Fibroblast of upper back skin (primary cell): ENCODE measurements at places on chromosomes 13 and 19.

- DNase-seq: no peak
These were observed 226.8 kb downstream of the LACC1 start for GRCh38 chr13:44106266-44107152.

- DNase-seq: no peak
These were observed 6.2 kb downstream of the RPS19 start for GRCh38 chr19:41866284-41866683.

GRCh38 chr13:60619461-60619860 is 222.4 kb downstream of the TDRD3 start:
- no peak for DNase-seq

DNA sequence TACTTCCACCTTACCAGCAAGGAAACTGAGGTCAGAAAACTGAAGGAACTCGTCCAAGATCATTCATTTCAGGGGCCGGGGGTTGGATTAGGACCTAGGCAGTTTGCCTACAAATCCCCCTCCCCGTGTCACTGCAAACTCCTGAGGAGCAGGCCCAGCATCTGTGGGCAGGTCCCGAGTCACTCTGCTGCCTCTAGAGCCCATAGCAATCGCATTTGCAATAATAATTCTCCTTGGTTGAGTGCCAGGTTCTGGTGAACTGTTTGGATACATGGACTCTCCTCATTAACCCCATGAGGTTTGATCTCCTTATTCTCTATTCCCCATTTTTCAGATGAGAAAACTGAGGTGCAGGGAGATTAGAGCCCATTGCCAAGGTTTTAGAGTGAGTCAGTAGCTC is 903 bp downstream of the PIN1 start:
- DNase-seq: peak; percentile 52

- no peak for DNase-seq
These were observed at the start of gene KISS1R for GRCh38 chr19:917323-918151. TSS of gene KISS1R (plus strand) at chr19:917333. CDS start at chr19:917503, 170 bp downstream.

DNA sequence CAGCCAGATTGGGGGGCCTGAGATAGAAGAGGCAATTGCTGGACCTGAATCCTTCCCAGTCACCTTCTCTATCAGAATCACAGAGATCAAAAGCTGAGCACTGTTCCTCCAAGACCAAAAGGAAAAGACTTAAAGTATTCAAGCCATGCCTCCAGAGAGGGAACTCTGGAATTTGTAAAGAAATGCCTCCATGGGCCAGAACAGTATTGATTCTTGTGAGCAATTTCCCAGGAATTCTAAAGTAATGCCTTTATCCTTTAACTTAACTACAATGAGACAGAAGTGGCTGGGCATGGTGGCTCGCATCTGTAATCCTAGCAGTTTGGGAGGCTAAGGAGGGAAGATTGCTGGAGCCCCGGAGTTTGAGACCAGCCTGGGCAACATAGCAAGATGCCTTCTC is 148.8 kb downstream of the FLT1 start:
- peak; percentile 69 for DNase-seq

GRCh38 chr13:37475966-37476365 is 122.6 kb downstream of the POSTN start:
- DNase-seq: peak; percentile 76
